ENCODE measurements at places on chromosomes 1 and 21. TPM values are rescaled to one million over a fixed set of nuclear protein-coding genes. Genes with fewer than 3 reads are reported as not detected.

- peak; percentile 14 for DNase-seq
Measured at GRCh38 chr1:54940042-54940441, 40.4 kb upstream of the TMEM61 start.

- DNase-seq, result no peak
Measured at GRCh38 chr1:15106608-15107007, 46.9 kb upstream of the TMEM51 start.

GRCh38 chr1:186304982-186305949, 69.8 kb downstream of the TPR start:
- DNase-seq, result peak; percentile 30

GRCh38 chr21:38389896-38390295, 108.4 kb downstream of the ERG start:
- no peak for DNase-seq

DNA sequence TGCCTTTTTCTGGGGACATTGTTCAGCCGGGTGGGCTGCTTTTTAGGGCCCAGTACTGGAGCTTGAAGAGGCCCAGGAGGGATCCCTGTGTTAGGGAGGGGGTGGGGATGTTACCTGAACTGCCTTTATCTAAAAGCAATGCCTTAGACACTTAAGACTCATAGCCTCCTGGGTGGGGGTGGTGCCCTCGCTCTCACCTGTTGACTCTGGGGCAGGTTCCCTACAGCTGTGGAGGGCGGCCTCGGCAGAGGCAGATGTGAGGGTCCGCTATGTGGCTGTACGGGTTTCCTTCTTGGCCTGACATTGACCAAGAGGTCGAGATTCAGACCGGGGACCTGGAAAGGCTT, 716 bp downstream of the INAVA start:
- no peak for DNase-seq

DNA sequence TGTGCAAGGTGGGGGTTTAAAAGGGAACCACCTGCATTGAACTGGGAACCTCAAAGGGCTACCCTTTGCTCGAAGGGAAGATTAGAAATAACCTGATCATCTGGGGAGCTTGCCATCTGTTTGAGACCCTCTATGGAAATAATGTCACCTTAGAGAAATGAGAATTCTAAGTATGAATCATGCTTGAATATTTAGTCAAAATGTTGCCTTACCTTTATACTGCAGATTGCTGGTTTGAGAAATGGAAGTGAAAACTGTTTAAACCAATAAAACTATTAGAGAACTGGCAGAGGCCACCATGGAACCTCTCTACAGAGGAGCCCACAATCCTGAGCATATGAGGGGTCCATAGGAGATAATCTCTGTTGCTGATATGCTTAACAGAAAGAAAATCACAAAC, 131.2 kb upstream of the FAM78B start:
- no peak for DNase-seq

DNA sequence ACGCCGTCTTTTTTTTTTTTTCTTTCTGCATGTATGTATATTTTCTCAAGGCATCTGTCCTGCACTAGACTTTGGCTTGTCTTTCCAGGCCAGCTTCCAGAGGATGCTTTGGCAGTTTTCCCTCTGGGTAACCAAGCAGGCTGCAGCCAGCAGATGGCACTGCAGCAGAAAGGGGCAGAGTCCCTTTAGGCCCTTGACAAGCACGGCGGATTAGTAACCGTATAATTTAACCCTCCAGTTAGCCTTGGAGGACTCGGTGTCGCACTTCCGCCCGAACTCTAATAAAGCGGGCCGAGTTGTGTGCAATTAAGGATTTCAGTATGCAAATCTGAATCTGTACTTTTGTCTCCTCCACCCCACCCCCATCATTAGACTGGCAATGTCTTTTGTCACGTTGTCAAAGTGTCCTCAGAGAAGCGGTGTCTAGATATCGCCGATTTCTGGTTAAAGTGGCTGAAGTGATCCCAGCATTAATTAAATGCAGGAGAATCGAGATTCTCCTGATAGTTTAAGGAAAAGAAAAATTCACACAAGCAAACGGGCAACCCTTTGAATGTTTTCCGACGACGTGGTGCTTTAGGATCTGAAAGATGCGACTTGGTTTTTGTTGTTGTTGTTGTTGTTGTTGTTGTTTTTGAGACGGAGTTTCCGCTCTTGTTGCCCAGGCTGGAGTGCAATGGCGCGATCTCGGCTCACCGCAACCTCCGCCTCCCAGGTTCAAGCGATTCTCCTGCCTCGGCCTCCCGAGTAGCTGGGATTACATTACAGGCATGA, 1.1 kb upstream of the TMEM167B start:
- peak; percentile 77 for DNase-seq

DNA sequence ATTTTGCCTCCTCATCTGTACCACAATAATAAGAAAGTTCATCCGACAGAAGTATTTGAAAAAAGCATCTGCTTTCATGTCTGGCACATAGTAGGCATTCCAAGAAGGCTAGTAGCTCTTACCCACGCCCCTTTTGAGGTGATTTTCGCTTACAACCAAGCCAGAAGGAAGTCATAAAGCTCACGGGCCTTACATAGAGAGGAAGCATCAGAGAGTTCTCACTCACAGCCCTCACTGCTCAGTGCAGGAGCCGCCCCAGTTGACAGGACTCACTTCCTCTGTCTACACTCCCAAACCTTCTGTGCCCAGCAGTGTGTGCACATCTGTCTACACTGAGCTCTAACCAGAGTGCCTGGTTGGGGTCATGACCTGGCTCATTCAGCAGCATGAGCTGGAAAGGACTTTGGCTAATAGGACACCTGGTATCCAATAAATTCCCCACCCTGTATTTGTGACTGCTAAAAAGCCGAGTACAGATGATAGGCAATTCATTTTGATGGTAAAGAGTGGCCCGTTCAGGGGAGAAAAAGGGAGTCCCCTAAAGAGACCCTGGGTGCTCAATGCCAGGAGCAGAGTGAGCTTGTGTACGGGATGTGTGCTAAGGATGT, 36.8 kb upstream of the DUSP10 start:
- DNase-seq, result no peak

GRCh38 chr1:184770181-184770979, 15.7 kb upstream of the EDEM3 start:
- DNase-seq, result no peak

DNA sequence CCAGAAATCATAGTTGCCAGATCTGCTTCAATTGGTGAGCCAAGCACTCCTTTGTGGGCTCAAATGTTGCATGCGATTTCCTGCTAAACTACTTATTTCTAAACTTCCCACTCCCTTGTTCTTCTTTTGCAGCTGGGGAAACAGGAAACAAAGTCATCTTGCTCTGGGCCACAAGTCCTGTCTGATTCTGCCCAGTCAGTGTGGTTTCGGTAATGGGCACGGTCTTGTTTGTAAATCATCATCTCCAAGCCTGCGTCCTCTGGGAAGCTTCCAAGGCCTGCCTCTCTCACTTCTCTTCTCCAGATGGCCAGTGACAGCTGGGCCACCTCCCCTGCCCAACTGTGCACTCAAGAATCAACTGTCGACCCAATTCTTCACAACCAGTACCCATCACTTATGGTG, 4.4 kb downstream of the S100A8 start:
- DNase-seq, result no peak

- DNase-seq, result no peak
Measured at GRCh38 chr1:27176954-27177353, 22.0 kb upstream of the SLC9A1 start.

- peak; percentile 48 for DNase-seq
Measured at GRCh38 chr1:167663002-167663772, 33.2 kb downstream of the RCSD1 start.

DNA sequence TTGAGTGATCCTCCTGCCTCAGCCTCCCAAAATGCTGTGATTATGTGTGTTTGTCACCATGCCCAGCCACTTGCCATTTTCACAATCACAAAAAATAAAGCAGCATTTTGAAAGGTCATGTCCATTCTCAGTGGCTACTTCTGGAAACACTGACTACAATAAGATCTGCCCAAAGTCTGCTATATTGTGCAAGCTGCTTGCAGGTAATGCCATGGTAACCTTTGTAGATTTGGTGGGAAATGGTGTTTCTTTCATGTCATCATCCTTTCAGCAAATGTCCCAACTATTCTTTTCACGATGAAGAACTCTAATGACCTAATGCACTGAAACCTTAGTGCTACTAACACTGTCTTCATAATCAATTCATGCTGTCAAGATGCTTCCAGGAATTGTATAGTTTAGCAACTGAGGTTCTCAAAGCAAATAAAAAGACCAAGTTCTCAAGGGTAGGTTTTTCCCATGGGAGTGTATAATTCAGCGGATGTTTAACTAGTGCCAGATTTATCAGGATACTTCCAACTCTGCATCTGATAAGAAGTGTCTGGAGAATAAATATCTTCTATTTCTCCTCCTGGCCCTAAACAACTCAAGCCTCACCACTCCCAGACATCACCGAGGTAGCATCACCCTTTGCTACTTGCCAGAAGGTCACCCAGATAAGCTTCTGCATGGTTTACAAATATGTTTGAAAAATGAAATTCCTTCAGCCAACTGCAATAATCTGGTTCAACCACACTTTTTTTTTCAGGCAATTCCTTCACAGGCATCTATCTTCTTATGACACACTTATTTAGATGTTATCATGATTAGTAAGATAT, 132.0 kb upstream of the ZC3H11B start:
- DNase-seq, result no peak

DNA sequence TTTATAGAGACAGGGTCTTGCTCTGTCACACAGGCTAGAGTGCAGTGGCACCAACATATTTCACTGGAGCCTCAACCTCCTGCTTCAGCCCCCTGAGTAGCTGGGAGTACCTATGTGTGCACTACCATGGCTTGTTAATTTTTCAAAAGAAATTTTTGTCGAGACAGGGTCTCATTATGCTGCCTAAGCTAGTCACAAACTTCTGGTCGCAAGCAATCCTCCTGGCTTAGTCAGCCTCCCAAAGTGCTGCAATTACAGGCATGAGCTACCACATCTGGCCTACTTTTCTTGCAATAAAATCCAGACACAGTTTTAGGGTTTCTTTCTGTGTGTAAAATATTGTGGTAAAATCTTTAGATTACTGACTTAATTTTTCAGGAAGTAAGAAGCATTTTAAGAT, 27.9 kb upstream of the NTPCR start:
- no peak for DNase-seq

DNA sequence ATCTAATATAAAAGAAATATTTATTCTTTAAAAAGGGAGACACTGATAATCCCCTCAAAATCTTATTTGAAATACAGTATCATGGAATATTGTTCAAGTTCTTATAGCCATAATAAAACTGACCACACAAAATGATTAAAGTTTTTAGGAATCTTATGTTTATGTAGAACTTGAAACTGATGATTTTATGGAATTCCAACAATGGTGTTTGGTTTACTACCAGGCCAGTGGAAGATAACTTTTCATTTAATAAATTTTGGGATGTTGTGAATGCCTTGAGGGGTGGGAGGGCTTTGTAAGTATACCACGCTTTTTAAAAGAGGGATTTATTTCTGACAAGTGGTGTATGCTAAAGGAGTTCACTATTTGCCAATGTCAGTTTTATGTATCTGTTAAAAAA, 87.7 kb downstream of the RAB3GAP2 start:
- DNase-seq, result no peak

GRCh38 chr1:22096036-22096435, 43.5 kb downstream of the CDC42 start:
- DNase-seq, result no peak

DNA sequence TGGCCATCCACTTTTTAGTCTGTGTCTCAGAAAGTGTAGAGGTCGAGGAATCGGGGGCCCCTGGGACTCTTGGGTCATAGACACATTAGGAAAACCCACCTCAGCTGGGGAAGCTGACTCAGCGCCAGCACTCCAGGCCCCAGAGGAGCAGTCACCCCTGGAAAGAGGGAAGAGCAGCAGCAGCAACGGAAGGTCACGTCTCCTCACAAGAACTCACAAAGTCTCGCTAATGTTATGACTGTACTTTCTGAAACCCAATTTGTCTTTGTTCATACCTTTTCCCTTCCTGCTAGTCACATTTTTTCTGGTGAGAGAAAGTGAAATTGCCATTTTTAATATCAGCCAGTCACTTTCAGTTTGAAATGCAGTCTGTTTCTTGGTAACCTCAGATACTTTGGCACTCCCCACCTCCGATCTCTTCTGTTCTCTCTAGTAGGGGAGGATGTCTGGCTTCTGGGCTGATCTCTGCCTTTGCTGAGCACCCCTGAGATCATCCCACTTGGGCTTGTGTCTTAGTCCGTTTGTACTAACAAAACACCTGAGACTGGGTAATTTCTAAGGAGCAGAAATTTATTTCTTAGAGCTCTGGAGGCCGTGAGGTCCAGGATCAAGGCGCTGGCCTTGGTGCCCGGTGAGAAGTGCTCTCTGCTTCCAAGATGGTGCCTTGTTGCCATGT, 6.0 kb upstream of the NLRP3 start:
- no peak for DNase-seq

- DNase-seq, result no peak
Measured at GRCh38 chr1:165454091-165454610, 9.2 kb upstream of the RXRG start.

DNA sequence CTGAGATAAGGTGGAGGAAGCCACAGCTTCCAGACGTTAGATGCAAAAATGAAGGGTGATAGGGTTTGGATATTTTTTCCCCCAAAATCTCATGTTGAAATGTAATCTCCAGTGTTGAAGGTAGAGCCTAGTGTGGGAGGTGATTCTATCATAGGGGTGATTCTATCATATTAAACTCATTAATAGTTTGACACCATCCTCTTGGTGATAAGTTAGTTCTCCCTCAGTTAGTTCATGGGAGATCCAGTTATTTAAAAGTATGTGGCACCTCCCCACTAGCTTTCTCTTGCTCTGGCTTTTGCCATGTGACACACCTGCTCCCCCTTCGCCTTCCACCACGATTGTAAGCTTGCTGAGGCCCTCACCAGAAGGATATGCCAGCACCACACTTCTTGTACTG, 8.3 kb upstream of the TBCE start:
- no peak for DNase-seq

Gene C1orf74
- 2.5 TPM for total RNA-seq

Gene NR1I3
- not detected for total RNA-seq

Gene S100A7
- not detected for total RNA-seq

Gene TFB2M
- total RNA-seq, result 24.8 TPM

Gene SLAMF7
- total RNA-seq, result not detected

Gene ASPM
- total RNA-seq, result 20.3 TPM

Measured in HFFc6 (cell line).